ENCODE measurements at places on chromosomes 6 and 20.

GRCh38 chr6:69816026-69816425 is 19.2 kb upstream of the LMBRD1 start:
- DNase-seq = no peak

GRCh38 chr6:156720691-156721685 is 56.2 kb upstream of the ARID1B start:
- no peak for DNase-seq

DNA sequence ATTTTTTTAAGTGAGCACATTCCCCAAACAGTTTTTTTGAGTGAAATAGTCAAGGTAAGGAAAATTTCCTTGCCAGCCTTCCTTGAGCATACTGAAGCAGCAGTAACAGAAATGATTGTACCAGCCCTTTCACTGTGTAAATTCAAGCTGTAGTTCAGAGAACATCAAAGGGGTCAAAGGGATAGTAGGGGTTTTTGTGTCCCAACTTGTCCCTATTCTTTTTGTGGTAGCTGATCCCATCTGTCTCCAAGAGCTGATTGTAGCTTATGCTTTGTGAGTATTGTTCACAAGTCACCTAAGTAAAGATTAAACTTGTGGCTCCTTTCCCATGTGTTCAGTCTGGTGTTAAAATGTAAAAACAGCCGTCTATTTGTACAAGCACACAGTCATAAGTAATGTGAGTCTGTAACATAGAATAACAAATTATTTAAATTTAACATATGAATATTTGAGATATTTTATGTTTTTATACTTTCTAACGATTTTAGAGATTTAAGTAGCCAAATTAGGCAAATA is 185.0 kb downstream of the CENPW start:
- no peak for DNase-seq

- DNase-seq = no peak
These were observed 2.1 kb downstream of the PTPRT start for GRCh38 chr20:43187476-43188233.

DNA sequence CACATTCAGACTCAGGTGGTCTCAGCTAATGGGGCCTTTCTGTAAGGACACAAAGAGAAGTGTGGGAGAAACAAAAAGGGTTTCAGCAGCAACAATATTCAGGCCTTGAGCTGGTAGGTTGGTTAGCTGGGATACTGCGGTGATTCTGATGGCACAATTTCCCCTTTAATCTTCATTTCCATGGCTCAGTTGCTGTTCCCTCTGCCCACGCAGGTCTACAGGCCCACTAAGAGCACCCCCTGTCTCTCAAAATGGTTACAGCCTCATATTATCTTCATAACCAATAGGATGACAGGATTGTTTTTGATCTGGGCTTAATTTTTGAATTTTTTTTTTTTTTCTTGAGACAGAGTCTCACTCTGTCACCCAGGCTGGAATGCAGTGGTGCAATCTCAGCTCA is 48.9 kb downstream of the MYB start:
- DNase-seq = no peak

DNA sequence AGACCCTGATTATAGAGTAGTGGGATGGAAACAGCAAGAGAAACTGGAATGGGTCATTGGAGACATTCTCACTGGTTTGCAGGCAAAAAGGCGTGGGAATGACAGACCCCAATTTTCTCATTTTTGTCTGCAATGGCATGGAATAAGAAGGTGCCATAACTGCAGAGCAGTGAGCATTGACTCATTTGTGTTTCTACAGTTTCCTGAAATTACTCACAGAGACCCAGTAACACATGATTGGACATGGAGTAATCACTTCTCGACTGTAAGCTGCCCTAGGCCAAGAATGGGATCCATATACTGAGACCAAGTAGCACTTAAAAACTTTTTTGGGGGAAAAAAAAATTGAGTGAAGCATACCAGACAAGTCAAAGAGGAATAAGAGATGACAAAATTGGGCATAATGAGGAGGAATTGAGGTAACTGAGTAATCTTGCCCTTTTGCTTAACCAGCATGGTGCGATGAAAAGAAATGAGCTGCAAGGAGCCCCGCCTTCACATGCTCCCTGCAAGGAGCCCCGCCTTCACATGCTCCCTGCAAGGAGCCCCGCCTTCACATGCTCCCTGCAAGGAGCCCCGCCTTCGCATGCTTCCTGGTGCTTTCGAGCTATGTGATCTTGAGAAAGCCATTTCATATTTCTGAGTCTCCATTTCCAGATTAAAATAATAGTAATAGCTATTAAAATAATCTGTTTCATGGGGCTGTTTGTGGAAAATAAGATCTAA is 44.1 kb downstream of the NHSL1 start:
- DNase-seq = peak; percentile 17

DNA sequence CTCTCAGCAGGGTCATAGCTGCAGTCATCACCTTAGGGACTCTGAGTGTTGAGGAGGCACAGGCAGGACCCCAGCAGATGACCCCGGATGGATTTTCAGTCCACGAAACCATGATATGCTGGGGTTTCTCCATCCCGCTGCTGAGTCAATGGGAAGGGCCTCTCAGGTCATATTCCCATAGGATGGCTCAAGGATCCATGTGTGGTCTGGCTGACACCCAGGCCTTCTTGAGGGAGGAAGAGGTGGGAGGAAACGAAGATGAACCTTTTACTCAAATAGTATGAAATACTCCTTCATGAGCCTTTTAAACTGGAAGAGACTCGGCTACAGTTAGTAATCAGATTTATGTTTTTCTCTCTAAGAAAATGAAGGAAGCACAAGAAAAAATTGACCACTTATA is 10.3 kb upstream of the RALY start:
- DNase-seq = no peak
